ENCODE measurements at places on chromosomes 6 and 20.
A peak's percentile ranks its signal among the peaks of the same experiment; 100 is the strongest.

GRCh38 chr20:41344938-41345728 is 4.5 kb downstream of the LPIN3 start:
- no peak for DNase-seq

- no peak for DNase-seq
Measured at GRCh38 chr6:102773636-102774035, 1380.1 kb downstream of the GRIK2 start.

DNA sequence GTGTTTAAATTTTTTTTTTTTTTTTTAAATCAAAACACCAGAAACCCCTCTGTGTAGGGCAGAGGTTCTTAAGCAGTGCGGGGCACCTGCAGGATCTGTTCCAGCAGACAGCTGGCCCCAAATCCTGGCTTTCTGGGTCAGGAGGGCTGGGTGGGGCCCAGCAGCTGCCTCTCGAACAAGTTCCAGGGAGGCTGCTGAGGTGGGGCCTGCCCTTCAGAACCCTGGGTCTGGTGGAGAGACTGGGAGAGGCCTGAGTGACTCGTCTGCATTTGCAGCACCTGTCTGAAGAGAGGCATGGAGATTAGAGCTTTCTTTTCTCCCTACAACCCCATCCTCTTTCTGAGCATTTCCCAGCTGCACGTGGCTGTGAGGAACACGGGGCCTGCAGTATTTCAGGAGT is 8.4 kb downstream of the PSMG4 start:
- DNase-seq: no peak

DNA sequence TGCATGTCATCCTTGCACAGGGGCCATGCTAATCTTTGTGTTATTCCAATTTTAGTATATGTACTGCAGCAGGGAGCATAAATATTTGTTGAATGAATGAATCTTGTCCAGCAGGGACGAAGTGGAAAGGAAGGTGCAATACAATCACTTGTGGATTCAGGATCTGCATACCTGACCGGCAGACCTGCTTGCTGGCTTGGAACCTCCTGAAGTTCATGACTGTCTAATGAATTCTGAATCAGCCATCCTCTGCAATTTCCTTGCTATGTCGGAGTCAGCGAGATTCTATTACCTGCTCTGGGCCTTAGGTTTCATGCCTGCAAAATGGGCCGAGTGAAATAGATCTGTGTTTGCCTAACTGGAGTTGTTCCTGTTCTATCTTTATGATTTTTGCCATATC is 17.4 kb upstream of the NCOA3 start:
- no peak for DNase-seq

GRCh38 chr20:62772990-62773844 is 23.1 kb upstream of the MRGBP start:
- no peak for DNase-seq

DNA sequence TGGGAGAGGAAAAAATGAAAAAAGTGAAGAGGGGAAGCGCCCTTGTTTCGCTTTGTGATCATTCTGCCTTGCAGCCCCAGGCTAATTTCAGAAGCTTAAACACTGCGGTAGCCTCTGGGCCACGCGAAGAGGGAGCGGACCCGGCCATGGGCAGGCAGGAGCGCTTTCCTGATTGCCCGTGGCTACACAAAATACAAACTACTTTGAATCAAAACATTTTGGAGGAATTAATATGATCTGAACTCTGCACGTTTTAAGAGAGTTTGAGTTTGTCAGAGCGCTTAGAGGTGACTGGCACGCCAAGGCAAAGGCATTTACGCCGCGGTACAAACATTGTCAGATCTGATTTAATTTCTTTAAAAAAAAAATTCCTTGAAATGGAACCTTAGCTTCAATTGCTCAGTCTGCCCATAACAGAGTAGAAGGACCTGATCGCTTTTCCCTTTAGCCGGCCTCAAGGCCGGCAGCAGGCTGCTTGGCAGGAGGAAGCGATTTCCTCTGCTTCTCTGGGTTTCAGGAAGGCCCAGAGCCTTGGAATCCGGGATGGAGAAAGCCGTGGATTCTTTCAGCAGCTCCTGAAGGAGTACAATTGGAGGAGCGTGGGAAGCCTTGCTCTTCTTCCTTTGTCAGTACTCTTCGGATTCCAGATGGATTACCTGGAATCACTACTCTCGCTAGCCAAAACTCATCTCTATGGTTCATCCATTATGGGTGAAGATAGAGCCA is 9.7 kb downstream of the TFAP2D start:
- no peak for DNase-seq

GRCh38 chr6:97322811-97323210 is 39.8 kb upstream of the MMS22L start:
- no peak for DNase-seq

DNA sequence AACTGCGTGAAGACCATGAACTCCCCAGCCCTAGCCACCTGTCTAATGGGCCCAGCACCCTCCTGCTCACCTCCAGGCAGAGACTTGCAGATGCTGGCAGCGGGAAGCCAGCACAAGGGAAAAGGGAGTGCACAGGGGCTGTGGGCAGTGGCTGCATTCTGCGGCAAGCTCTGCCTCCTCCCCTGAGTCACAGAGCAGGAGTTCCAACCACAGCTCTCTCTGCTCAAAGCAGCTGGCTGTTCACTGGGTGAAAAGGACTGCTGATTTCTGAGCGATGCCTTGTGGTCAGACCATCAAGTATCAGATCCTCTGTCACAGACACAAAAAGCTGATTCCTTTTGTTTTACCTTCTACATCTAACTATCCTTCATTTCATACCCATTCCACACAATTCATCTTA is 10.5 kb downstream of the NKX2-2 start:
- DNase-seq: peak; percentile 40

DNA sequence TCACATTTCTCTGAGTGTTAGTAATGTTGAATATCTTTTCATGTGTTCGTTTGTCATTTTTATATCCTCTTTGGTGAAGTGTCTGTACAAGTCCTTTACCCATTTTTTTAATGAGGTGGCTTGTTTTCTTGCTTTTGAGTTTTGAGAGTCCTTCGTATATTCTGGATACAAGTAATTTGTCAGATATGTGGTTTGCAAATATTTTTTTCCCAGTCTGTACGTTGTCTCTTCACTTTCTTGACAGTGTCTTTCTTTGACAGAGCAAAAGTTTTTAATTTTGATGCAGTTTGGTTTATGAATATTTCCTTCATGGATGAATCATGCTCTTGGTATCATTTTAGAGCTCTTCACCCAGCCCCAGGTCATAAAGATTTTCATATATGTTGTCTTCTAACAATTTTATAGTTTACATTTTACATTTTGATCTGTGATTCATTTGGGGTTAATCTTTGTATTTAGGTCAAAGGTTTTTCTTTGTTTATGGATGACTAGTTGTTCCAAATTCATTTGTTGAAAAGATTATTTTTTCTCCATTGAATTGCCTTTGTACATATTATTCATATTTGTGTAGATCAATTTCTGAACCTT is 152.5 kb downstream of the MRPL14 start:
- DNase-seq: no peak

GRCh38 chr20:13029687-13030375 is 21.1 kb downstream of the SPTLC3 start:
- no peak for DNase-seq

DNA sequence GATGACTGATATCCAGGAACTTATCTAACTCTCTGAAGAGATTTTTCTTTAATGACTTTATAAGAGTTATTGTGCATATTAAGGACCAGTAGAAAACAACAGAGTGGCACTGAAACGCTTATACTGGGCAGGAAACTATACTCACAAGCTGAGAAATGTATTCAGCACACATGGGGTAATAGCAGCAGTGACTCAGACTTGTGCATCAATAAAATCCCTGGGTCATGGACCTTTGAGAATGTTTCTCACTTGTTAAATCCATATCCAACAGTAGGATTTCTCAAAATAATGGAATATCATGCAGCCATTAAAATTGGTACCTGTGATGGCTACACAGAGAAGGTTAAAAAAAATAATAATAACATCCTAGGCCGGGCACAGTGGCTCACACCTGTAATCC is 219.5 kb downstream of the BTBD9 start:
- DNase-seq: no peak

DNA sequence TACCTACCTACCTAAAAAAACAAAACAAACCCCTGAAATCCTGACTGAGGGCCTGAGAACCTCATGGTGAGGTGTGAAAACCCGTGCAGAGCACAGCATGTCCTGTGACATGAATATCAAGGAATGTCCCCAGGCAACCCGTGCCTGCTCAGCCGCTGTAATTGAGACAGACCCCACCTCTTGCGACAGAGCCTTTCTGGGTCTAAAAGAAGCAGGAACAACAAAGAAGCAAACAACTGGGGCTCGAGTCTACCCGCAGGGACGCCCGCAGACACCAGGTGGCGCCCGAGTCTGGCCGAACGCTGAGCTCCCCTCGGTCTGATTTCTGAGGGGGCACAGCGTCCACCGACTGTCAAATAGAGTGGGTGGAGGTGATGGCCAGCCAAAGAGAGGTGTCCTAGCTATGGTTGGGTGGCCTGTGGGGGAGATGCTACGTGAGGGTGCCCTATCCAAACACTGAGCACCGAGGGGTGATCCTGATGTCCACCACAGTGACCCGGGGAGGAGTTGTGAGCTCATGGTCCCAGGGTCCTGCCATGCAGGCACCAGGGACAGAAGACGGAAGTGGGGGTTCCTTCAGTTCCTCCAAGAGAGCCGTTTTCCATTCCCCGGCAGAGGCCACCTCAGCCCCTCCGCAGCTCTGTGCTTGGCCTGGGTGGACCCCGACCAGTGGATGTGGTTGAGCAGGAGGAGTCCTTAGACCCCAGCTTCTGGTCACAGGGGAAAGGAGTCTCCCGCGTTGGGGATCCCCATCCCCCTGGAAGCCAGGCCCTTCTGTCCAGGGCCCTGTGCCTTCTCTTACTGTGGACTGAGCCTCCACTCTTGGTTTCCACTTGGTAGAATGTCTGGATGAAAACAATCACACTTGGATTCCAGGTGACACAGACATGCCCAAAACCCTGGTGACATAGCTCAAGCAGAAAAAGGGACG is 268.2 kb downstream of the CDC5L start:
- DNase-seq: peak; percentile 64

- DNase-seq: no peak
Measured at GRCh38 chr6:42086046-42087035, 36.0 kb downstream of the TAF8 start.

DNA sequence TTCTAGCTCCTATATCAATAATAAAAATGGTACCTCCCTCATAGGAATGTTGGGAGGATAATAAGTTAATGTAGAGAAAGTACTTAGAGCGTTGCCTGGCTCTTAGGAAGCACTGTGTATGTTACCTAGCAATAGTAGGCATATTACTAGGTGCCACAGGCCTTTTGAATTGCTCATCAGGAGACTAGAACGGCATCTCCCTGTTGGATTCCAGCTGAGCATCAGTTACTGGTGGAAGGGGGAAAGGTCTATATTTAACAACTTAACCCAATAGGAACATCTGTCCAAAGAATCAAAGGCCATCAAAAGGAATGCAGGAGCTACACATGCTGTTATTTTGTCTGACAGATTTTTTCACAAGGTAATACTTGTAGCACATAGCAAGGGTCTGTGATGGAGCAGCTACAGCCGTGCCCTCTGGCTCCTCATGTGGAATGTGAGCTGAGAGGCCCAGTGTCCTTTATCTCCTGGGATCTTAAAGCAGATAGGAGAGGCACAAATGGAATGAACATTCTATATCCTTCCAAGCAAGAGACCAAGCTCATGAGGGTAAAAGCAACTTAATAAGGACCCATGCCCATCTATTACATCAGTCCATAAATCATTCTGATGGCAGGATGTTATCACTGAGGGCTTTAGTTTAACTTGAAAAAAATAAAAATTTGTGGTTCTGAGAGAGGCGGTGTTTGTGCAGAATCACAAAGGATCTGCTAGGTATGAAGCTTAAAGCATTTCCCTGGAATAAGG is 184.9 kb upstream of the LAMP5 start:
- no peak for DNase-seq

- peak; percentile 7 for DNase-seq
Measured at GRCh38 chr6:46217671-46218131, 46.9 kb upstream of the ENPP5 start.

GRCh38 chr6:5644523-5645185 is 362.1 kb downstream of the NRN1 start:
- DNase-seq: no peak

- DNase-seq: peak; percentile 46
Measured at GRCh38 chr6:32047855-32048766, 9.9 kb downstream of the CYP21A2 start.

- no peak for DNase-seq
Measured at GRCh38 chr6:155085582-155086257, 90.6 kb downstream of the TIAM2 start.

- DNase-seq: peak; percentile 38
Measured at GRCh38 chr20:36465109-36466080, 75.9 kb upstream of the MYL9 start.

- no peak for DNase-seq
Measured at GRCh38 chr6:45816674-45817297, 198.9 kb downstream of the CLIC5 start.

DNA sequence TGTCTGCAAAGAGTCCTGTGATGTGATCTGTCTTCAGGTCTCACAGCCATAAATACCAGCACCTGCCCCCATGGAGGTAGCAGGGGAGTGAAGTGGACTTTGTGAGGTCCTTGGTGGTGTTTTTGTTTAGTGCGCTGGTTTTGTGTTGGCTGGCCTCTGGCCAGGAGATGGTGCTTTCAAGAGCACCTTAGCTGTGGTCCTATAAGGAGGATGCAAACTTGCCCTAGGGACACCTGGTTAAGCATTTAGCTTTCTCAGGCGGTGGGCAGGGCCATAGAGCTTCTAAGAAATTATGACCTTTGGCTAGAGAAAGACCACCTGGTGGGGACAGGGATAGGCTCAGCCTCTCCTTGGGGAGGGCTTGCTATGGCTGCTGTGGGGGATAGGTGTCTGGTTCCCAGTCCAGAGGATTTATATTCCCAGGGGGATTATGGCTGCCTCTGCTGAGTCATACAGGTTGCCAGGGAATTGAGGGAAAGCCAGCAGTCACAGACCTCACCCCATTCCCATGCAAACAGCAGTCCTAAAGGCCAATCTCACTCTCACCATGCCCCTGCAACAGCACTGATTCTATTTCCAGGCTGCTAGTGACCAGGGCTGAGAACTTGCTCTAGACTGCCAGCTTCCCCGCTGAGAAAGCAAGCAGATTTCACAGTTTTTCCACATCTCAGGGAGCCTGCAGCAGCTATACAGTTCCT is 259.3 kb downstream of the TFAP2B start:
- no peak for DNase-seq

DNA sequence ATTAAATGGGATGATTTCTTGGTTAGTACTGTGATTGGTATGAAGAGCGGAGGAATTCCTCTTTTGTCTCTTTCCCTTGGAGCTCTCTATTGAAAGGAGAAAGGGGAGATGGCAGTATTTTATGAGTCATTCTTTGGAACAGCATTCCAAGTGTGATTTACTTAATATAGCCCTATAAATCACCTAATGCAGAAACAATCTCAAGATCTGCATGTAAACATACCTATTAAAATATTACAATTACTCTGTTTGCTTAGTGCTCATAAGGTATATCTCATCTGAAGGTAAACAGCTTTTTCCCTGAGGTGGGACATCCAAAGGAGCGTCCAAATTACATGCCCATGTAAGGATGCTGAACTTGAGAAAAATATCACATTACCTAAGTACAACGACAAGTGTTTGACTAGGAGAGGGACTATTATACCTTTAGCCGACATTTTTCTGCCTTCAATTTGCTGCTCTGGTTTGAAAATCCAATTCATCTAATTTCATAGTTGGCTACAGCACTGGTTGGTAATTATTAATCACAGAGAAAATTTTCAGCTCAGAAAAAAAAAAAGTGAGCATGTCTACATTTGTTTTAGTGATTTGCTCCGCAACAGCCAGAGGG is 229.0 kb downstream of the FOXC1 start:
- DNase-seq: no peak
